ENCODE measurements at places on chromosomes 1 and 21.

DNA sequence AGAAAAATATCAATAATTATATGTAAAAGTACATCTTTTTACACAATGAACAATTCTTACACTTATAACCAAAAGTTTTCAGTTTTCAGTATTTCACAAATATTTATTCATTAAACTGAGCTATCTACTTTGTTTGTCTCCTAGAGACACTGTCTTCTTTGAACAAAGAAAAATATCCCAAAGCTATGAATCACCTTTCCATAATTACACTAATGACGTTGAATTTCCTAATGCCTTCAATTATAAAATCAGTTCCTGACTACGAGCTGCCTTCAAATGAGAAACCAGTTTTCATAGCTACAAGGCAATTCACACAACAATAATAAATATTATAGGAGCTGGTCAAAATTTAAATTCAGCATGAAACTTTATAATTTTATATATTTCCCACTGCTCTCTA lies 201.8 kb upstream of the BRINP3 start:
- no peak for DNase-seq

DNA sequence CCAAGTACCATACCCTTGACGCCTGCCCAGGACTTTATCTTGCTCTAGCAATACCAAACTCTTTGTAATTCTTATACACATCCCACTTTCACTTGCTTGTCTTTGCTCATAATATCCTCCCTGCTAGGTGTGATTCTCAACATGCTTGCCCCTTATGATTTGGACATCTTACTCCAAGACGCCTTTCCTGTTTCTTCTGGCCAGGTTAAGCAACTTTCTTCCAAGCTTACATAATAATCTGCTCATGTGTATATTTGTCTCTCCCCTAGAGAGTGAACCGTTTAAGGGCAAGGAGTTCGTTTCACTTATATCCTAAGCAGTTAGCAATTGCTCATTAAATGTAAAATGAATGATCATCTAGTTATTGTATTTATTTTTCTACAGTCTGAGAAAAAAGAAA lies 21.8 kb downstream of the CRYZL1 start:
- DNase-seq: no peak

GRCh38 chr1:182484531-182485257 lies 34.7 kb downstream of the RGSL1 start:
- peak; percentile 7 for DNase-seq

DNA sequence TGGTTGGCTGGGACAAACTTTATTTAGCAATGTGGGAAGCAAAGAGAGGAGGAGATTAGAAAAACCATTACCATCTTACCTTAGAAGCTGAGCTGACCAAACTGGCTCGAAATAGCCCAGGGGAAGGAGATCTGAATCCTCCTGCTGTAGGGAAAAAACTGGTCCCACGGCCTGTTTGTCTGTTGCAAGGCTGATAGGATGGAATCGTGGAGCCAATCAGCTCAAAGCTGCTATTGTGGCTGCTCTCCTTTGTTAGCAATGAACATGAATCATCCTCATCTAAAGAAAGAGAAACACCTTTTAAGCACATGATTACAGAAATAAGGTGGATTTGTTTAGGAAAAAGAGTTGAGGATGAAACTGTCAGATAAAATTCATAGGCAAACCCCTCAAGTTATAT lies 21.5 kb downstream of the CLSPN start:
- DNase-seq: peak; percentile 43

- DNase-seq: no peak
Observed at GRCh38 chr1:220113136-220113695, 19.3 kb downstream of the IARS2 start.

DNA sequence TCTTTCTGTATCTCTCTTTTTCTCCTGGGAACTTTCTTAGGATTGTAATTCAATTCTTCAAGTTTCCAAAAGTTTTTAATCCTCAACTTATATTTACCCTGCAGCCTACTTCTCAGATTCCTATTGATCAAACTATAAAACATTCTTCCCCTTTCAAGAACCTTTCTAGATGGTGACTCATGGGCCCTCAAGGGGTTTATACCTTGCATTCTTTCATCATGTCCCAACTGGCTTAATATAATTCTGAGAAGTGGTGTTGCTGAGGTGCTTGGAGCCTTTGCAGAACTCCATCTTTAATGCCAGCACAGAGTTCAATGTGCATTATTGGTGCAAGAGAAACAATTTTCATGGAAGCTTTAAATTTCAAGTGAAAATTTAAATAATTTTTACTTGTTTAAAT lies 273.4 kb downstream of the VAV3 start:
- no peak for DNase-seq

DNA sequence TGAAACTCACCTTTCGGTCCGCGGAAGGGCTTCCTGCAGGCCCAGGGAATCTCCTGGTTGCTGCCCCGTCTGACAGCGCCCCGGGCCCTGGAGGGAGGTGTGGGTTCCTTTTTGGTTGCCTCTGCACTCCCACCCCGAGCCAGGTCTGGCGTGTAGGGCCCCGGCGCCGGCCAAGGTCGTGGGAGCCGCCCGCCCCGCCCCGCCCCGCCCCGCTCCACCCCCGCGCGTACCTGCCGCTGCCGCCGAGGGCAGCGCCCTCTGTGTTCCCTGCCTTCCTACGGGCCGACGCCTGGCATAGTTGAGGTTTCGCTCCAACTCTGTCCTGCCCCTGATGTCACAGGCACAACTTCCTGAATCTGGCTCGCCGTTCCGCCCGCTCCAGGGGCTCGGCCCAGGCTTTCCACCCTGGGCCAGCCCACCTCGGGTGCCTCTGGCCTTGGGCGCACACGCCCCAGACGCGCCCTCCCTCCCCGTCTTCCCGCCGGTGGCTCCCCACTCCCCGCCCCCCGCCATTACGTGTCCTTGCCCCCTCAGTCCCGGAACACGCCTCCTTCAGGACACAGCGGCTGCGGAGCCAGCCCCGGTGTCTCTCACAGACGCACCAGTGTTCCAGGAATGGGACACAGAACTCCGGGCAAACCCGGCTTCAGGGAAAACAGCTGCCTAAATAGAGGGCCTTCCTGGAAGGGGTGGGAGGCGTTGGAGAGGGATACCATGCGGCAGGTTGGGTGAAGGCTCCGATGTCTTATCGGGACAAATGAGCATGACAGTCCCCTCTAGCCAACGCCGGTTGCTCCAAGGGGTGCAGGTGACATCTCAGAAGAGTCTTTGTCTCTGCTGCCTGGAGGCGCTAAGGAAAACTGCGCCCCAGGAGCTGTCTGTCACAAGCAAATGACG lies at the start of gene KIAA0040:
KIAA0040 (minus strand) TSS at position 147 of the 897 bp plus-strand sequence. CDS start 31,763 bp downstream, outside the sequence.
- peak; percentile 33 for DNase-seq

DNA sequence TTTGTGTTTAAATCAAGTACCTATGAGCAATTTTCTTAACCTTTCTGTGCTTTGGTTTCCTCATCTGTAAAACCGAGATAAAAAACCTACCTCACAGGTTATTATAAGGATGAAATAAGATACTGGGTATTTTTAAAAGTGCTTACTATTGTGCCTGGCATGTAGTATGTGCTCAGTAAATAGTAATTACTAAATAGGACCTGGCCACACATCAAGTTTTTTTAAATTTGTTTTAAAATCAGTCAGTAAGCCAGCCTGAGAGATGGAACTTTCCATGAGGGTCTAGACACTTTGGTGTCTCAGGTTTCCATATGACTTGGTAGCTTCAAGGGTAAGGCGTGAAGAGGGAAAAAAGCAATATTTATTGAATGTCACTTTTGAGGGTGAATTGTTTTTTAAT lies 7.0 kb upstream of the ATF3 start:
- DNase-seq: no peak

DNA sequence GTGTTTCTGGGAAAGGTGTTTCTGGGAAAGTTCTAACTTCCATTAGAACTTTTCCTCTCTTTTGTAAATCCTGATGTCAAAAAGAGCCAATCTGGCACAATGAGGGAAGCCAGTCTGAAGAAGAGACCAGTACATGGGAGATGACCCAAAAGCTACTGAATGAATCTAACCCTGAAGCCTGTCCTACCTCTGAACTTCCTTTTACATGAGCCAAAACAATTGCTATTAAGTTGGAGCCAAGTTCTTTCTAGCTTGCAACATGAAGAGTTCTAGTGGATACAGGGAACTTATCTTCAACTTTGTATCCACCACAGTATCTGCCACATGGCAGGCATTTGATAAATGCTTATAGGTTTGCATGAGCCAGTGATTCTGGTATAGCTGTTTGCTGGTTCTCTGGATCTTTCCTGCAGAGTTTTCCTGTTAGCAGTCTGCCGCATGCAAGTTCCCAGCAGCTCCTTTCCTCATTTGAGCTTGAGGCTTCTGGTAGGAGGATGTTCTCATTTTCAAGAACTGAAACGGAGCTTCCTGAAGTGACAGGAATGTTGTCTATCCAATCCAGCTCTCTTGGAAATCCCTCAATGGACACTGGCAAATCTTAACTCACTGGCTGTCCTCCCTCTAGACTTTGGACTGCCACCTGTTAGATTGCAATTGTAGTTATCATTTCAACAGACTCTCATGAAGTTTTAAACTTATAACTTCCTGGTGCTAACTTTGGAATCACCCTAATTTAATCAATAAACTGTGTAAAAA lies 73.1 kb upstream of the LPGAT1 start:
- DNase-seq: no peak

- no peak for DNase-seq
Observed at GRCh38 chr1:102715150-102715549, 393.2 kb downstream of the COL11A1 start.

GRCh38 chr1:210691039-210691610 lies 362.4 kb downstream of the HHAT start:
- no peak for DNase-seq
